MCF 10A (cell line): ENCODE measurements at places on chromosomes 3 and 15.
A peak's percentile ranks its signal among the peaks of the same experiment; 100 is the strongest.

- DNase-seq, result no peak
Measured at GRCh38 chr3:9613056-9613748, 36.1 kb upstream of the MTMR14 start.

DNA sequence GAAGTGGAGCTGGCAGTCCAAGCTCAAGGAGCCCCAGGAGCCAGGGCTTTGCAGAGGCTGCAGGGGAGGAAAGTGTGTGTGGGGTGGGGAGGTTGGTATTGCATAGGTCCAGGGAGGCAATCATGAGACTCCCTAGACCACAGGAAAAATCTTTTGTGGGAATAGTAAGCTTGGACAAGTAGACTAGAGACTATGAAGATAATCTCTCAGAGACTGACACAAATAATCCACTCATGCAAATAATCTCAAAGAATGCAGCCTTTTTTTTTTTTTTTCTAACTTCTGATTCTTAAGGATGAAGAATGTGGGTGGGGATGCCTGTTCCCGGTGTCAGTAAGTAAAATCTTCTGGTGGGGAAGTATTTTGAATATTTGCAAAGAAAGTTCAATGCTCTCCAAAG lies 113.7 kb downstream of the GREM1 start:
- no peak for DNase-seq

DNA sequence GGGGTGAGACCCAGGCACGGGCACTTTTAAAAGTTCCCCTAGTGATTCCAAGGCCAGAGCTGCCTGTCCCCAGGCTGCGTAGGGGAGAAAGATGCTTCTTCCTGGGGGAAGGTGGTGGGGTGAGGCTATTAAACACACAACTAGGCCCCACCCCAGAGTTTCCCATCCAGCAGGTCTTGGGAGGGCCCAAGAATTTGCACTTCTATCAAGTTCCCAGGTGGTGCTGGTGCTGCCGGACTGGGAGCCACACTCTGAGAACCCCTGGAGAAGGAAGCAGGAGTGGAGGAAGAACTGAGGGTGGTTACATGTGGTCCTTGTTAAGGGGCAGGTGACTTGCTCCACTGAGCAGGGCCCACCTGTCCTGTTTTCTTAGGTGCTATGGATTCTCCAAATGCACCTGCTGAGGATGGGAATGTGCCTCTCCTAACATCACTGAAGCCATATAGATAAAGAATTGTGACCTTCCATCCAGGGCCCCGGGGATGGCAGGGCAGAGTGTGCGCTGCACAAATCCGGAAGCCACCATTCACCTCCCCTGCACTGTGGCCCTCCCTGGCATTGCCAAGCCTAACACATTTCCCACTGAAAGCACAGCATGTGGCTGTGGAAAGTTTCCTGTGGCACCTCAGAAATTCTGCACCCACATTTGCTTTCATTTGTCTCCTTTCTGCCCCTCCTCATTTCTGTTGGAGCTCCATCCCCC lies 111.5 kb upstream of the MEF2A start:
- no peak for DNase-seq

- no peak for DNase-seq
Measured at GRCh38 chr3:195761567-195762248, 40.9 kb downstream of the MUC20 start.

- DNase-seq, result no peak
Measured at GRCh38 chr3:14857506-14857905, 38.7 kb downstream of the FGD5 start.

DNA sequence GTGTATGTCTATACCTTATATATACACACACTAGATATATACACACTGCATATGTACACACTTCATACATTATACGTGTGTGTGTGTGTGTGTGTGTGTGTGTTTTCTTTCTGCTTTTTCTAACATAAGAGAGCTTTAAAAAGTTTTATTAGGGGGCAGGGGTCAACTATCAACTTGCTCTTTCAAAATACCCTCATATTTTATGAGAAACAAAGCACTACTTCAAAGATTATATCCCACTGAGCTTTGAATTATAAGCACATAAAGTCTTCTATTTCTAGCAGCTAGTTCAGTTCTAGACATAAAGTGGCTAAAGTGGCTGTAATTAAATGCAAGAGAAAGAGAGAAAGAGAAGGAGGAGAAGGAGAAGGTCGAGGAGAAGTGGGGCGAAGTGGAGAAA lies 1361.3 kb downstream of the ZPLD1 start:
- no peak for DNase-seq

DNA sequence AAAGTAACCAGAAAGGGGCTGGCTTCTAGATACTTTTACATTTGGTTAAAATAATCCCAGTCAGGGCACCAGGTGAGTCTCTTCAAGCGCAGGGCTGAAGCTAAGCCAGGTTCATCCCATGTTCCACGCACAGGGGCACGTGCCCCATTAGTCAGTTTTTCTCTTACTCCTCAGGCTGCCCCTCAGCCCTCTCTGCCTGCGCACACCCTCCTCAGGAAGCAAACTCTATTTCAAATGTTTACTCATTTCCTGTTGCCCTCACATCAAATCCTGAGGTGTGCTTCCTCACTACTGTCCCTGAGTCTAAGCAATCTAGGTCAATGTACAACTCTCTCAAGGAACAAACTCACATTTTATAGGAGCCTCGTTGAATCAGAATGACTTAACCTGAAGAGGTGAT lies 48.5 kb downstream of the THBS1 start:
- peak; percentile 65 for DNase-seq

GRCh38 chr3:120512655-120513054 lies 61.9 kb upstream of the FSTL1 start:
- no peak for DNase-seq

- DNase-seq, result no peak
Measured at GRCh38 chr3:159679900-159680299, 308.7 kb upstream of the IL12A start.

GRCh38 chr15:39502082-39502447 lies 78.8 kb upstream of the THBS1 start:
- DNase-seq, result no peak

GRCh38 chr3:6282918-6283317 lies 578.0 kb upstream of the GRM7 start:
- DNase-seq, result no peak

DNA sequence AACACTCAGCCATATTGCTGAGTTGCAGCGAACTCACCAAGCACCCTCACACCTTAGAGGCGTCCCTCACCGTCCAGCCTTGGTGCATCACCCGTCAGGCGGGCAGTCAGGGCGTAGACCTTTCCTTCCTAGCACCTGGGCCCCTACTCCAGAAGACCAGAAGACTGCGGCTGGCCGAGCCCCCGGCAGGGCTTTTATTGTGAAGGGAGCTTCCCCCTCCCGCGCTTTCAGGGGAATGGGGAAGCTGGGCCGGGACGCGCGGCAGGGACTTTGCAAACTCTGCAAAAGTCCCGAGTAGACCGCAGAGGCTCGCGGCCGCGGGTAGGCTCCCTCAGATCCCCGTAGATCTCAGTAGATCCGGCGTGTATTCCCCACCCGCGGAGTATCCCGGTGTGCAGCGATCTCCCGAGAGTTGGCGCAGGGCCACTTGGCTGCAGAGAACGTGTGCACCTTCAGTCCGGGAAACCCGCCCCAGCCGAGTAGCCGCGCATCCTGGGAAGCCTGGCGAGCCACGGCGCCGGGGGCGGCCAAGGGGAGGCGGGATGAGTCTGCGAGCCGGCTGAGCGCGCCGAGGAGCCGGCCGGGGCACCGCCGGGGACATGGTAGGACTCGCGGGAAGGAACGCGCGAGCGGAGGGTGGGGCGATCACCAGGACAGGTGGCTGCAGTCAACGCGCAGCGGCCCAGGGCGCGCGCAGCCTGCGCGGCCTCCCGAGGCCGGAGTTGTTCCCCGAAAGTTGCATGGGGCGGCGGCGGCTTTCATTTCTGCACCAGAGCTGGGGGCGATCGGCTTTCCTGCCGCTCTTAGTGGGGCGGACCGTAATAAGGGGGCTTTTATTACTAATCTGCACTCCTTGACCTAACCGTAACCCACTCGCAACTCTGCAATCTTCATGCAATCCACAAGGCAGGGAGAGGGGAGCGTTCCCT lies at the start of gene GASK1A:
TSS of gene GASK1A (plus strand) at position 268 of the 929 bp plus-strand sequence. CDS start at position 600, 332 bp downstream.
- DNase-seq, result no peak

- no peak for DNase-seq
Measured at GRCh38 chr15:56936929-56937328, 18.5 kb downstream of the TCF12 start.

DNA sequence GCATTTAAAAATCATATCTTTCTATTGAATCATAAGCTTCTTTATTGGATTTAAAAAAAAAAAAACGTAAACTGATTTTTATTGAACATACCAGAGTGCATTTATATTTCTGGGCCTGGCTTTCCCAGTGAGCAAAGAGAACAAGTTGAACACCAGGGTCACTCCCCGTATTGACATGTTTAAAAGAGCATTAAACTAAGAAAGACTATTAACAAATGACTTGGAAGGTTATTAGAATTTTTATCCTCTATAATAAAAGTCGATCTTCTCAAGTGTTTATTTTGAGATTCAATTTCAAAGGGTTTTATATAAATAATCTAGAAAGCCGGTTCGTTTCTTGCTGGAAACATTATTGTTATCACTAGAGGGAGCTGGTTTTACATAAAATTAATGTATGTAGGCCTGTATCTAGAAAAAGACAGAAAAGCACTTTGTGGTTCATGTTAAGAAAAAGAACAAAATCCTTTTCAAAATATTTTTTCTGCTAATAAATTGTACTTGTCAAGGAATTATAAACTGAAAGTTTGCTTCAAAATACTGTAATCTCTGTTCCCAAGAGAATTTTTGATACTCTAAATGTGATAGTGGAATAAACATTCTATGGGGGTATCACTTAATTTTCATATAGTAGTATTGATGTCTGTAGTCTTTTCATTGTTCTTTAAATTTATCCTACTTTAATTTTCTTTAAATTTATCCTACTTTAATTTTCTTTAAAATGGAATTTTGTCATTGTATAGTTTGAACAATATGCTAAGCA lies 321.8 kb upstream of the MME start:
- DNase-seq, result peak; percentile 37
